Central memory CD8-positive, alpha-beta T cell (primary cell): ENCODE measurements at places on chromosomes 11 and 22.

GRCh38 chr11:114172055-114172861, 112.7 kb downstream of the ZBTB16 start:
- DNase-seq: no peak

DNA sequence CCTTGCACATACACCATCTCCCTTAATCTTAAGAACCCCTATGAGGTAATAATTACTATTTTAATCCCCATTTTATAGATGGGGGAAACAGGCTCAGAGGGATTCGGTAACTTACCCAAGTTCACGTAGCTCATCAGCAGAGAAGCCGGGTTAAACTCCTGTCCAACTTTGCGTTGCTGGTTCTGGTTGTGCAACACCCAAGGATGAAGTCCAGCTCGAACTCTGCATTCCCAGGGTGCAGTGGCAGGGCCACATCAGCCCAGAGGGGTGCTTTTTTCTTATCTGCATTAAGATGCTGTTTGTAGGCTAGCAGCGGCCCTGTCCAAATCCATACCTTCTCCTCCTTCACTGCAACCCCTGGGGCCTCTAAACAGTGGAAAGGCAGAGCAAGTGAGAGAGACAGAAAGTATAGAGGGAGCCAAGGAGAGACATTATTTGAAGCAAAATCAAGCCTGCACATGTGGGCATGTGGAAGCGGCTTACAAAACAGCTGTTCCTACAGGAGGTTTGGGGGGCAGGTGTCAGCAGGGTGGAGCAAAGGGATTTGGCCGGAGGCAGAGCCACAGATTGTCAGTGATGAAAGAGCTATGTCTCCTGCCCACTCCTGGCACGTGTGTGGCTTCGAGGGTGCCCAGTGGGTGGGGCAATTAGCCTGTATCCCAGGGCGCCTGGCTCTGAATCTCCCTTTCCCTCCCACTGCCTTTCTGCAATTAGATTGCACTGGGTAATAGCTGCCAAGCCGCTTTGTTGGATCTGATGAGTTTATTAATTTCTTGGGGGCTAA, 129.5 kb upstream of the TBCEL start:
- no peak for DNase-seq

DNA sequence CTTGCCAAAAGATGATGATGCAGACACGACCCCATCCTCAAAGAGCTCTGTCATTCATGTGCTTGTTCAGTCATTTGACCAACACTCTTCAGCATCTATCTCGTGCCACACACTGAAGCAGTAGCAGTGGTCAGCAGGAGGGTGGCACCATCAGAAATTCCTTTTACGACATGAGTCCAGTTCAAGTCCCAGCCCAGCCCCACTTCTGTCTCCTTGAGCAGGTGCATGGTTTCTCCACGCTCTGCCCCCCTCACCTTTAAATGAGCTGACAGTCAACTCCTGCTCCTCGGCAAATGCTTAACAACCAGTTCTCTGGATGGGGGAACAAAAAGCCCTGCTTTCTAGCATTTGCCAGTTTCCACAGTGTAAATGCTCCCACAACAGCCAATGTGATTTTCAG, 60.9 kb downstream of the SYN3 start:
- DNase-seq: no peak

DNA sequence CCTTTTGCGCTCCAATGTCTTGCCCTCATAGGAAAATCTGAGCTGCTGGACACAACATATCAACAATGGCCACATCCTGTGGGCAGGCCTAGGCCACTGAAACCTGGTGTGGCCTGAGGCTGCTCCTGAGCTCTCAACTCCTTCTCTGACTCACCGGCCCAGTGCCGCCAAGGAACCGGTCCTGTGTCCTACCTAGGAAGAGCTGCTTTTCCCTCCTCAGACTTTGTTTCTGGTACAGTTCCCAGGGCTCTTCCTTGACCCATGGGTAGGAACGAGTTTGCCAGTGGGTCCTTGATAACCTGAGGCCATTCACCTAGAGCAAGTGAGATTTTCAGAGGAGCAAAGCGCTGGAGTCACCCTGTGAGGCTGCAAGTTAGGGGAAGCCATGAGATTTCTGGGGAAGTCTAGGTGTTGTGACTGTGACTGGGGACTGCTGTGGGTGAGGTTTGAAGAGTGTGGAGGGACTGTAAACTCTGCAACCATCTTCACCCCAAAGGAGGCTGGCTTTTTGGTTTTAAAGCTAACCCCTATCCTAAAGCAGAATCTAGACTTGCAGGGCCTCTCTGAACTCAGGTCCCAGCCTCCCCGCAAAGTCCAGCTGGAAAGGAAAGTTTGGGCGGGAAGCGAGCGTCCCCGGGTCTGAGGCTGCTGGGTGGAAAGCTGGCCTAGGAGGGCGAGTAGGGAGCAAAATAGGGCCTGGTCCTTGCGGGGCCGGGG, 12.0 kb upstream of the PAX6 start:
- no peak for DNase-seq

DNA sequence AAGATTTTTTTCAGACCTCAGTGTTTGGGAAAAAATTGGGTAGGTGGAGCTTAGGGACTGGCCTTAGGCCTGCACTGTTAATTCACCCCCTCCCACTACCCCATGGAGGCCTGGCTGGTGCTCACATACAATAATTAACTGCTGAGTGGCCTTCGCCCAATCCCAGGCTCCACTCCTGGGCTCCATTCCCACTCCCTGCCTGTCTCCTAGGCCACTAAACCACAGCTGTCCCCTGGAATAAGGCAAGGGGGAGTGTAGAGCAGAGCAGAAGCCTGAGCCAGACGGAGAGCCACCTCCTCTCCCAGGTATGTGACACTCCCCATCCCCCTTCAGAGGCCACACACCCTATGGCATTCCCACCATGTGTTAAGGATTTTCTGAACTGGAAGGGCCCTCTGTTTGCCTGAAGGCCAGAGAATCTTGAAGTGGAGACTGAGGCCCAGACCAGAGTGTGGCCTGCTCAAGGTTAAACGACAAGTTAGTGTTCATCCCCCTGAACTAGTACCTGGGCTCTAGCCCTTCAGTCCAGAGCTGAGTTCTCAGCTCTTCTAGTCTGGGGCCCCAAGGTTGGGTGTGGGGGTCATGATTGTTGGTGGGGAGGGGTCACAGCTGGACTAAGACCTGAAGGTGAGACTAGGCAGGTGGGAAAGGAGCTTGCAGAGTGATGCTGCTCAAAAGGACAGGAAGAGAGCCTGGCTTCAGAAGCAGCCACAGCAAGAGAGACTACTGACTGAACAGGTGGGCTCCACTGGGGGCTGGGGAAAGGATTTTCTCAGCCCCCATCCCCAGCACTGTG, 2.3 kb upstream of the FOLR1 start:
- DNase-seq: no peak
